ENCODE measurements at places on chromosomes 16 and 17.

- no peak for DNase-seq
Measured at GRCh38 chr17:46850688-46851028, 725 bp upstream of the WNT9B start.

GRCh38 chr16:586645-587590 lies 2.9 kb upstream of the RAB40C start:
- no peak for DNase-seq

GRCh38 chr17:29007860-29008455 lies 2.1 kb upstream of the SEZ6 start:
- no peak for DNase-seq

GRCh38 chr16:35308674-35309073 lies 1849.3 kb downstream of the TP53TG3F start:
- no peak for DNase-seq

DNA sequence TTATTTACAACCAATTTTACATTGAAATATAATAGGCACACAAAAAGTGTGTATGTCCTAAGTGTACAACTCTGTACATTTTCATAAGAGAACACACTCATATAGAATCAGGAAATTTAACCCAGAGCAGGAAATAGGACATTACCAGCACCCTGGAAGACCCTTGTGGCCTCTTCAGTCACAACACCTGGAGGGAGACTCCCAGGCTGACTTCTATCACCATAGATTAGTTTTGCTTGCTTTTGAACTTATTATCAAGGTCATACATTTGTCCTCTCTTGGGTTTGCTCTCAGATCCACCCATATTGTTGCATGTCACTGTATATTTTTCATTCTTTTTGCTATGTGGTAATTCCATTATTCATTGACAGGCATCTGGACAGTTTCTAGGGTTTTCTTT lies 5.8 kb downstream of the RIPOR1 start:
- DNase-seq: no peak

GRCh38 chr17:41943492-41943891 lies 13.1 kb downstream of the ODAD4 start:
- no peak for DNase-seq

DNA sequence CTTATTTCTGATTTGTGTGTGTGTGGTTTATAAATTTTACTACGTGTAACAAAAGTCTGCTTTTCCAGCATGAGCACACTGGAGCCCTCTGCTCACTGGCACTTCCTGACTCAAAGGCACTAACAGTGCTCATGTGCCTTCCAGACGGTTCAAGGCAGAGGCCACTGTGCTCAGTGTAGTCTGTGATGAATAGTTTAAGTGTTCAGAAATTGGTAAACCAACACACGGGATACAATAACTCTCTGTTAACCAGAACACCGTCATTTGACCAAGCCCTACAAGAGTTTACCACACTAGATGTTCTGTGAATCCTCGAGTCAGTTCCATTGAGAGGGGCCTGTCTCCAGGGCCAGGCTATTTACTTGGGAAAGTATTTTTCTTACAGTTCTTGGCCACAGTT lies 191.9 kb downstream of the MRTFB start:
- no peak for DNase-seq

GRCh38 chr17:7403043-7403726 lies 712 bp downstream of the TMEM256 start:
- no peak for DNase-seq

DNA sequence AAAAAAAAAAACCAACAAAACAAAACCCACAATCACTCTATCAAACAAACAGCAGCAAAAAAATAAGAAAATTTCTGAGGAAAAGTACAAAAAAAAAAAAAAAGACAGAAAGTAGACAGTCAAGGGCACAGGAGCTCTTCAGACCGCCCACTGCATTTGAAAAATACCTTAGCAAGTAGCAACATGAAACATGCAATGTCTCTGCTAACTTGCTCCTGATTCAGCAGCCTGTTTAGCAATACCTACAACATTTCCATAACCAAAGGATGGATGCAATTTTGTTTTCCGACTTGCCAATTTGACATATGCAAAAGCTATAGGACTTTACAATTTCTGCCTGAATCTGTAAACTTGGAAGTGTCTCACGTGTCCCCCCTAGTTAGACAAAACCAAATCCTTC lies 57.4 kb downstream of the SYNRG start:
- no peak for DNase-seq

DNA sequence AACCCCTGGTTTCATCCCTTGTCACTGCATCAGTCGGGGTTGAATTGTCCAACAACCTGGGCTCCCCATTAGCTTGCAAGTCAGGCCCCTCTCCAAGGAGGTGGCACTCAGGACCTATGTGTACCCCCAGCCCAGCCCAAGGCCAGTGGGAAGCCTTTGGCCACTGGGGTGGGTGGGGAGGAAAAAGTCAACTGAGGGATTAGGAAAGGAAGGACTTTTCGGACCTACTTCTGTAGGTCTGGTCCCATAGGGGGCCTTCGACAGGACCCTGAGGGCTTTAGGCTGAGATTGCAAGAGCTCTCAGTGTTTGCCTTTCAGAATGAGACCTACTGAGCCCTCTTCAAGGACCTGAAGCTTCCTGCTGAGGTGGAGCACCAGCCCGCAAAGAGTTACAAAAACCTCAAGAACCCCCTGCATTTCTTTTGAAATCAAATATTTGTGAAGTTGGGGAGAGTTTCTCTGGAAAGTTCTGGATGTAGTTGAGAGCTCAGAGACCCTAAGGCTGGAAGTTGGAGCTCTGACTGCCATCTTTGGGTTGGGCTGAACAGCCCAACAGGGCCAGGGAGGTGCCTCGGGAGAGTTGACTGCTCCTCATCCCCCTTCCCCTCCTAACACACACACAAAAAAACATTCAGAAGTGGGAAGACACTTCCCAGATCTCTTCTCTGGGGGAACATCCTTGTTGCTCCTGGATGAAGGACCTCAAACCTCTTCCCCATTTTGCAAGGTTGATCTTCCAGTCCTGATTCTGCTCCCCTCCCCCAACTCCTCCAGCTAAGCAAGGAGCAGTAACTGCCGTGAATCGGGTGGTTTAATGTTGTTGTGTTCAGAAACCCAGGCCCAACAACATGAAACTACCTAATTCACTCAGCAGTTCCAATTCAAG lies 5.8 kb upstream of the HOXB9 start:
- no peak for DNase-seq

GRCh38 chr16:21208446-21209230 lies 2.7 kb downstream of the ZP2 start:
- no peak for DNase-seq

DNA sequence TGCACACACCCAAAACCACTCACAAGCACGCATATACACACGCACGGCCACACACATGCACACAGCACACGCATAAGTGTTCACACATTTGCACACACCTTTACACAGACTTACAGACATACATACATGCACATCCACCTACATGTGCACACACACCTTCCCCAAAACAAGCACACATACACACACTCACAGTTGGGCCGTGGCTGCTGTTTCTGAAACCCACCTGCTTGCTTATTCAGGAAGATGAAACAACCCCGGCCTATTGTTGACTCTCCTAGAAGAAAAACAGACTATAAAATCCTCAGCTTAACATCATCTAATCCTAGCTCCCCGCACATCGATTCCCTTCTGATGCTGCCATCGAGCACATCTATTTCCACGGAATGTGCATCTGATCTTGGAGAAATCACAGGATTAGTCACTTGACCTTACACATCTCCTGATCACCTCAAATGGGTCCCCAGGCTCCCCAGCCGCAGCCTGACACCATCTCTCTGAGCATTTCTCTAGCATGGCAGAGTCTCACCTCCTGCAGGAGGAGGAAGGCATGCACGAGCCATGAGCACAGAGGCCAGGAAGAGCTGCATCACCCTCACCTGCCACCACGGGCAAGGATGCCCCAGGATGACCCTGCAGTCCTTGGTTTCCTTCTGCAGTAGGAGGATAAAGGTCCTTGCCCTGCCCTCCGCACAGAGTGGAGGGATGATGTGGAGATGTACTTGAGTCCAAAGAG lies 105.8 kb upstream of the CDH5 start:
- DNase-seq: no peak

- DNase-seq: no peak
Measured at GRCh38 chr17:5668557-5669138, 84.3 kb upstream of the NLRP1 start.

GRCh38 chr16:28609631-28610594 lies at the start of gene SULT1A1:
SULT1A1 (minus strand) TSS chr16:28610044; CDS start chr16:28608855, 1,189 bp downstream.
- DNase-seq: no peak

DNA sequence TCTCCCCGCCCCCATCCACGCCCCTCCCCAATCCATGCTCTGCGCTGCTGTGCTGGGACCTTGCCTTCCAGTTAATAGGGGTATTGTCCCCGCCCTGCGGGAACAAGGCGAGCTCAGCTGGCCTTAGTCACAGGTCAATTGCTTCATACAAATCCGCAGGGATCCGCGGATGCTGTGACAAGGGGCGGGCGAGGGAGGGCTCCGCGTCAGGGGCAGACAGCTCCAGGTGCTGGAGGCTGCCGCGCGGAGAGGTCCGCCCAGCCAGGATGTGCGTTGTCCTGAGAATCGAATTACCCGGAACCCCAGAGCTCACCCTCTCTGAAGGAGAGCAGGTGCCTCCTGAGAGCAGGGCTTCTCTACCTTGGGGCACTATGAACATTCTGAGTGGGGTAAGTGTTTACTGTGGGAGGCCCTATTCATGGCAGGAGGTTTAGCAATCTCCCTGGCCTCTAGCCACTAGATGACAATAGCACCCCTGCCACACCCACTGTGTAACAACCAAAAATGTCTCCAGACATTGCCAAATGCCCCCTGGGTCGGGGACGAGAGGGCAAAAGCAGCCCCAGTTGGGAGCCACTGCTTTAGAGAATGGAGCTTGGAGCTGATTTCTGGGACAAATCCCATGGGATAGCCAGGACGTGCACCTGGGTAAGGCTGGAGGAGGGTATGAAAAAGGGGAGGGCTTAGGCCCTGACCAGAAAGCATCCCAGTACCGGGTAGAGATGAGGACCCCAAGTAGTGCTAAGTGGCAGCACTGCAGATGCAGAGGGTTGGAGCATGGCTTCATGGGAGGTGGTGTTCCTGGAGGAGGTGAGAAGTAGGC lies 138.2 kb downstream of the CYLD start:
- no peak for DNase-seq

GRCh38 chr17:74987909-74988711 lies 678 bp downstream of the CDR2L start:
- DNase-seq: peak; percentile 74

GRCh38 chr16:22329199-22329695 lies 32.0 kb downstream of the POLR3E start:
- no peak for DNase-seq

DNA sequence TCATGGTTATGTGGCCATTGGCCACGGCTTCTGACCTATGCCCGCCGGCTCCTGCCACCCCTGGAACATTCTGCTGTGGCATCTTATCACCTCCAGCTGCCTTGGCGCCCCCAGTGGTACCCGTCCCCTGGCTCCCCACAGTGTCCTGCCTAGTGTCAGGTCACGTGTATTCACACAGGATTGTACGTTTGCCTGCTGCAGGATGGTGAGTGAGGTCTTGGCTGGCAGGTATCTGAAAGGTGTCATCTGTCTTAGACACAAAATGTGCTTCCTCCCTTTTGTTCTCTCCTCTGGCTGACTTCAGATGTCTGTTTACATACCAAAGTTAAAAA lies 24.9 kb downstream of the DBNDD1 start:
- DNase-seq: no peak

DNA sequence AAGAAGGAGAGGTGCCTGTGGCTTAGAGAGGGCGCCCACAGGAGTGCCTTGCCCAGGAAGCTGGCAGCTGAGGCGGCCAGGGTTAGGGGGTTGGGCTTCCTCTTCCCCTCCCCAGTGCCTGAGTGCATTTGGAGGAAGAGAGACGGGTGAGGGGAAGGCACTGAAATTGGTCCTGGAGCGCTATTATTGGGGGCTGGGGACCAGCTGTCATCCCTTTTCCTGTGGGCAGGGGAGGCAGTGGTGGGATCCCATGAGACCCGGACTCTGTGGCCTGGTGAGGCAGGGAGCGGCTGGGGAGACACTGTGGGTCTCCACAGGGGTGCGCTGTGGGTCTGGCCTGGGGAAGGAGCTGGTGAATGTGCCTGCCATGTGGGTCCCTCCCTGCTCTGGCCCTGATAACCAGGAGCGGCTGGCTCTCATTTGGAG lies 259.7 kb downstream of the SEC14L1 start:
- DNase-seq: peak; percentile 38

GRCh38 chr17:29252101-29252791 lies 5.6 kb downstream of the CRYBA1 start:
- no peak for DNase-seq

DNA sequence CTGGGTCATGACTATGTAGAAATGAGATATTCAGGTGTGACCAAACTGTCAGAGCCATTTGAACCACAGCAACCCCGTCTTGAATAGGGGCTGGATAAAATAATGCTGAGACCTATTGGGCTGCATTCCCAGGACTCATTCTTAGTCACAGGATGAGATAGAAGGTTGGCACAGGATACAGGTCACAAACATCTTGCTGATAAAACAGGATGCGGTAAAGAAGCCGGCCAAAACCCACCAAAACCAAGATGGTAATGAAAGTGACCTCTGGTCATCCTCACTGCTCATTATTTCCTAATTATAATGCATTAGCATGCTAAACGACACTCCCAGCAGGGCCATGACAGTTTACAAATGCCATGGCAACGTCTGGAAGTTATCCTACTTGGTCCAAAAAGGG lies 545.5 kb downstream of the TMEM114 start:
- no peak for DNase-seq

- DNase-seq: no peak
Measured at GRCh38 chr17:65914784-65915342, 277.1 kb downstream of the CEP112 start.

DNA sequence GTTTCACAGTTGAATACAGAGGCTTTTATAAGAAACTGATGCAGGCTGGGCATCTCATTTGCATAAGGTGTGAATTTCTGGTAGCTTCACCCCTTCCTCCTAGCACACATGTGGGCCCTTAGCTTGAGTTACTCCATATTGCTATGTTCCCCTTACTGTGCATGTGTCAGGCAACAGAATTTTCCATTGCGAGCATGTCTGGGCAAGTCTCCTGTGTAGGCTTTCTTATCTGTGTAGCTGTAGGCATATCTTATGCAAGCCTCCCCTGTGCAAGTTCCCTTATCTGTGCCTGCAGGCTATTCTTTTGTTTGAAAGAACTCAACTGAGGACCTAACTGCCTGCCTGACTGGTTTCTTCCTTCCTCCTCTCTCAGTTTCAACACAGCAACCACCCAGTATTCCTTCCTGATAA lies 597.4 kb upstream of the CDH5 start:
- peak; percentile 49 for DNase-seq

GRCh38 chr17:28131599-28131998 lies 89.1 kb downstream of the NLK start:
- peak; percentile 4 for DNase-seq

GRCh38 chr17:48024149-48025039 lies 13.2 kb downstream of the COPZ2 start:
- no peak for DNase-seq

GRCh38 chr17:35700150-35700549 lies 31.3 kb upstream of the RASL10B start:
- peak; percentile 3 for DNase-seq

Data from brain microvascular endothelial cell (primary cell).